LoVo (cell line): ENCODE measurements at places on chromosomes 1 and 21.

DNA sequence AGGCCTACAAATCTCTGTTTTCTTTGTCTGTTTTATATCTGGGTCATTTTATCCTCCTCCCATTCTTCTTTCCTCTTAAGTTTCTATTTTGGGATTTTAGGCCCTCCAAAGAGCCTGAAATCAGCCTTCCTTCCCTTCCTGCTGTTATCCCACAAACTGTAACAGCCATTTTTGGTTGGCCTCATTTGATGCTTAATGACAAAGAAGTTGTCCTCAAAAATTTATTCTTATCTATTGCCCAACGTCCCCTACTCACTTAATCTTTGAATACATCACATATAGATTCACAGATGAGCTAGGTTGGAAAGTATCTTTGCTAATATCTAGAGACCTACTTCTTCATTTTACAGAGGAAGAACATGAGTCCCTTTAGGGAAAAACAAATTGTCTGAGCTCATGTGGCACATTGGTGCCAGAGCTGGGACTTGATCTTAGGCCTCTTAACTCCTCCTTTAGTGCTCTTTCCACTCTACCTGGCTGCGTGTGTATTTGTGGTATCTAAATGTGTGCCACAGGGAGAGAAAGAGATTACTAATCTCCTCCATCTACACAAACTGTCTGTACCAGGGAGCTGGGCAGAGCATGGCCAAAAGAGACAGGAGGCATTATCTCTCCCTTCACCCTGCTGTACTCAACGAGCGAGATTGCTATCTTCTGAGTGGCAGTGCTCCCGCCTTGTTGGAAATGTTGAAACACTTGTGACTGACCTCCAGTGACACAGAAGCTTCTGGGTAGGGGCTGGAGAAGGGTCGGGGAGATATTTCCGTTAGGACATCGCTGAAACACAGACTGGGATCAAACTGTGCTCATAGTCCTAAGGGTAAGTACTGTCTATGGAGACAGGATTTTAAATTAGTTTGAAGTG lies 30.1 kb downstream of the RHEX start:
- DNase-seq, result no peak

- DNase-seq, result peak; percentile 27
These were observed 424.9 kb downstream of the ADGRL2 start for GRCh38 chr1:82225421-82226185.

DNA sequence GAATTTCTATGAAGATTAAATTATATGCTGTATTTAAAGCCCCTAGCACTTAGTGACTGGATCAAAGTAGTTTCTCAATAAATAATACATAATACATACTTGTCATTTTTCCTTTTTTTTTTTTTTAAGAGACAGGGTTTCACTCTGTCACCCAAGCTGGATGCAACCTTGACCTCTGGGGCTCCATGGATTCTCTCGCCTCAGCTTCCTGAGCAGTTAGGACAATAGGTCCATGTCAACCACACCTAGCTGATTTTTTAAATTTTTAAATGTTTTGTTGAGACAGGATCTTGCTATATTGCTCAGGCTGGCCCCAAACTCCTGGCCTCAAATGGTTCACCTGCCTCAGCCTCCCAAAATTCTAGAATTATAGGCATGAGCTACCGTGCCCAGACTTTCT lies 5.9 kb downstream of the ACADM start:
- no peak for DNase-seq

- no peak for DNase-seq
These were observed 624 bp downstream of the KIFAP3 start for GRCh38 chr1:170073893-170074249.

GRCh38 chr1:41670217-41670957 lies 185.9 kb upstream of the EDN2 start:
- no peak for DNase-seq

GRCh38 chr1:44418022-44418673 lies 13.1 kb downstream of the RNF220 start:
- peak; percentile 11 for DNase-seq

DNA sequence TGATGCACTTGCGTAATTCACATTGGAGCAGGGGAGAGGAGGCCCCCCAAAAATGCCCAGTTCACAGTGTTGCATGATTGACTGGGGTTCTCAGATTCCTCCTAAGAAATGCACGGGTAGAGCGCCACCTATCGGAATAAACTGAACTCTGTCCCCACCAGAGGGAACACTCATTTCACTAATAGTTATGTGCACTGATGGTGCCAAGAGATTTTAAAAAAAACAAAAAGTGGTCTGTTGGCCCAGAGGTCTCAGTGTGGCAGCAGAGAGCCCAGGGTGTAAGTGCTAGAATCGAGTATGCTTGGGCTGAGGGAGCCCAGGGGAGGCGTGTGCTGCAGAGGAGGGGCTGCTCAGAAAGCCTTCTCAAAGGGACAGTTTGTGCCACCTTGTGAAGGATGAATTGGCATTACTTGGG lies 6.9 kb downstream of the PINK1 start:
- peak; percentile 46 for DNase-seq

- DNase-seq, result no peak
These were observed 112.3 kb downstream of the AK5 start for GRCh38 chr1:77394166-77394565.

- DNase-seq, result no peak
These were observed 14.0 kb downstream of the THEMIS2 start for GRCh38 chr1:27886353-27886679.

GRCh38 chr1:7379441-7379971 lies 391.6 kb upstream of the VAMP3 start:
- no peak for DNase-seq

- no peak for DNase-seq
These were observed 11.8 kb downstream of the TMEM240 start for GRCh38 chr1:1528301-1529267.

- no peak for DNase-seq
These were observed 17.2 kb downstream of the KIF26B start for GRCh38 chr1:245172026-245172425.

- DNase-seq, result no peak
These were observed 67.2 kb downstream of the SLC37A1 start for GRCh38 chr21:42580793-42581321.

- DNase-seq, result no peak
These were observed 37.2 kb downstream of the ACTA1 start for GRCh38 chr1:229396585-229397206.

- DNase-seq, result peak; percentile 31
These were observed 7.7 kb downstream of the TLR5 start for GRCh38 chr1:223135176-223135942.
